Fibroblast of lung (primary cell): ENCODE measurements at places on chromosomes 7 and 10. TPM values are rescaled to one million over a fixed set of nuclear protein-coding genes. Genes with fewer than 3 reads are reported as not detected.

The ALOX5 gene
- total RNA-seq, result not detected in 2 replicates

The SLC26A3 gene
- total RNA-seq, result not detected in 2 replicates

The FAM185A gene
- total RNA-seq, result 8.2 and 9.9 TPM in 2 replicates

The ASAH2 gene
- total RNA-seq, result 0.51 and 0.99 TPM in 2 replicates

The SDK1 gene
- 3.6 and 8.6 TPM in 2 replicates for total RNA-seq

The OPN1SW gene
- not detected in 2 replicates for total RNA-seq

The OIT3 gene
- total RNA-seq, result under 0.01 TPM in 1 of 2 replicates, not detected in the other

The MRC1 gene
- under 0.01 TPM in 1 of 2 replicates, not detected in the other for total RNA-seq

The CELF2 gene
- total RNA-seq, result 18.5 and 25.1 TPM in 2 replicates

The CRTAC1 gene
- total RNA-seq, result not detected in 2 replicates

- DNase-seq, result no peak
Measured at GRCh38 chr10:132441818-132442524, 45.0 kb downstream of the PWWP2B start.

- DNase-seq, result no peak
Measured at GRCh38 chr7:105000927-105001336, 13.1 kb upstream of the KMT2E start.

DNA sequence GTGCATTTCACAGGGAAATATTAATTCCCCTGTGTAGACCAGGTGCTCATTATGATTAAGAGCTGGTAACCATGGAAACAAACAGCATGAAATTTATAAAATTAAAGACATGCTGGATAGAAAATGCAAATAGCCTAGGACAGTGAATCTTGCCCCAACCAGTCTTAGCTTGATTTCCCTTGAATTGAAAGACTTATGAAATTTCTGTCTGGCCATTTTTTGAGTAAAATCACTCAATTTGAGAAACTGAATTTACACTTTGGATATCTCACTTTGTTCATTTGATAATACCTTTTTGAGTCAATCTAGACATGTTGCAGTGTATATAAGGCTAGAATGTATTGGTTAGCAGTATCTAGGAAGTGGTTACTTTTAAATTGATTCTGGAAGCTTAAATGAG, 4.4 kb upstream of the SMIM30 start:
- DNase-seq, result no peak

DNA sequence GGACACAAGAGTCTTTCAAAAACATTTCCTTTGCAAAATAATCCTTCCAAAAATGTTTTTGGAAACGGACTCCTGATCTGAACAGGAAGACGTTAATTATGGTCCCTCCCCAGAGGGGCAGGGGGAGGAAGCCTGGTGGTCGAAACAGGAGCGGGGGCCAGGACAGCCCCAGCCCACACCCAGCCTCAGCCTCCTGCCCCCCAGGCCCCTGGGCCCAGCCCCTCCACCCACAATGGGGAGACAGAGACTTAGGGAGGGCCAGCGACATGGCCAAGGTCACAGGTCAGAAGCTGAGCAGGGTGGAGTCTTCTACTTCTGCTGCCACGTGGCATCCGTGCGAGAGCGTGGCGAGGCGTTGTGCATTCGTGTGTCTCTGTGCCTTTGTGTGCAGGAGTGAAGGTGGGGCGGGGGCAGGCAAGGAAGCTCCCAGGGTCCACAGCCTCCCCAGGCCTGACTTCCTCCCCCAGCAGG, 14.0 kb upstream of the GRIFIN start:
- DNase-seq, result no peak

DNA sequence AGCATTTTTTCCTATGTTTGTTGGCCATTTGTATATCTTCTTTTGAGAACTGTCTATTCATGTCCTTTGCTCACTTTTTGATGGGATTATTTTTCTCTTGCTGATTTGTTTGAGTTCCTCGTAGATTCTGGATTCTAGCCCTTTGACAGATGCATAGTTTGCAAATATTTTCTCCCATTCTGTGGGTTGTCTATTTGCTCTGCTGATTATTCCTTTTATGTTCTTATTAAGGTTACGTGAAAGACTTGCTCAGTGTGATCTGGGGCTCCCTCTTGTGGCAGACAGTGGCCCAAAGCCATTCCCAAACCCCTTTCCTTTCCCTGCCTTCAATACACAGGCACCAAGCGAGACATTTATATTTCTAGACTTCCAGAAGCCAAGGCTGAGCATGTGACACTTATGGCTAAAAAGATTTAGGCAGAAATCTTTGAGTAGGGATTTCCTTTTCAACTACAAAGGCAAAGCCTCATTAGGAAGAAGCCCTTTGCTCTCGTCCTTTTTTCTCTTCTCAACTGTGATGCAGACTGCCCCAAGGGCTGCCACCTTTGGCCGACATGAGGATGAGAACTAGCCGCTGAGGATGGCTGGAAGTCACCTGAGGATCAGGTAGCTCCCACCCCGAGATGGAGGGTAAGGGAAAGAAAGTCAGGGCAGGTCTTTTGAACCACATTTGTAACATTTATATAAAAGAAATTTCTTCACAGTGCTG, 23.6 kb downstream of the ST8SIA6 start:
- peak; percentile 84 for DNase-seq

- no peak for DNase-seq
Measured at GRCh38 chr7:122412441-122412840, 107.9 kb upstream of the FEZF1 start.

DNA sequence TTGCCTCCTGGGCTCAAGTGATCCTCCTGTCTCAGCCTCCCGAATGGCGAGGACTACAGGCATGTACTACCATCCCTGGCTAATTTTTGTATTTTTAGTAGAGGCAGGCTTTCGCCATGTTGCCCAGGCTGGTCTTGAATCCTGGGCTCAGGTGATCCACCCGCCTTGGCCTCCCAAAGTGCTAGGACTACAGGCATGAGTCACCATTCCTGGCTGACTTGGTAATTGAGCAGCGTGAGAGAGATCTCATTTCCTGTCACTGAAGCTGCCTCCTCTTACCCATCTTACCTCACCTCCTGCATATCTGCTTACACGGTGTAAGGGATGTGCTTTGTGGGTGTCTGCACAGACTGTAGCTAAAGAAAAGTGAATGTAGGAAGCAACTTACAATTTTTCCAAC, 9.7 kb downstream of the IFIT3 start:
- DNase-seq, result peak; percentile 25

GRCh38 chr10:126906704-126907422, 1.6 kb downstream of the DOCK1 start:
- no peak for DNase-seq

DNA sequence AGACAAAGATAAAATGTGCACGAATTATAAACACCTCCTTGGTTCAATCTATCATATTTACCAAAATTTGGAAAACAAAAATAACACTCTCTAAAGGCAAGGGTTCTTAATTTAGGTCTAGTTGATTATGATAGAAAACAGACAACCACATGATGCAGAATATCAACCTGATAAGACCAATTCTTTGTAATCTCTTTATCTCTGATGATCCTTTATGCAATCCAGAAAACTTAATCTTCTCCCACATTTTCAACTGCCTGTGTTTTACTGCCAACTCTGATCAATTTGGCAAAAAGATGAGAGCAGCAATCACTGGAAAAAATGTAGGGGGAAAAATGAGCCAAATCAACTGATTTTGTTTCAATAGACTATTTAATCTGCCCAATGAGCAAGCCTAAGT, 148.5 kb downstream of the LRRN3 start:
- no peak for DNase-seq

- peak; percentile 30 for DNase-seq
Measured at GRCh38 chr7:132755538-132756483, 179.5 kb upstream of the PLXNA4 start.

GRCh38 chr10:69480068-69480412, 28.8 kb downstream of the TSPAN15 start:
- no peak for DNase-seq

DNA sequence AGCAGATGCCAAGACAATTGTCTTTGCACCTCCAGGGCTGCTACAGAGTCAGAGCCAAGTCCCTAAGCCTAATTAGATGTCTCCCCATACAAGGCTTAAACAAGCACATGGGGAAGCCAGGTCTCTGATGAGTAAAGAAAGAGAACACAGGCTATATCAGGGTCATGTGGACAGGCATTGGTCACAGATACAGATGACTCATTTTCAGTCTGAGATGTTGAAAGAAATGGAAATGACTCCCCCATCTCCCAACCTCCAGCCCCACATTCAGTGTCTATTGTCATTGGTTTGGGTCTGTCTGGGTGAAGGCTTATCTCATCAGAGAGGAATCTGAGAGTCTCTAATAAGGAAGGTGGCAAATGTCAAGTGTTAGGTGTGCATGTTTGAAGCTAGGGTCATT, 290.1 kb upstream of the KIAA1217 start:
- DNase-seq, result peak; percentile 9

DNA sequence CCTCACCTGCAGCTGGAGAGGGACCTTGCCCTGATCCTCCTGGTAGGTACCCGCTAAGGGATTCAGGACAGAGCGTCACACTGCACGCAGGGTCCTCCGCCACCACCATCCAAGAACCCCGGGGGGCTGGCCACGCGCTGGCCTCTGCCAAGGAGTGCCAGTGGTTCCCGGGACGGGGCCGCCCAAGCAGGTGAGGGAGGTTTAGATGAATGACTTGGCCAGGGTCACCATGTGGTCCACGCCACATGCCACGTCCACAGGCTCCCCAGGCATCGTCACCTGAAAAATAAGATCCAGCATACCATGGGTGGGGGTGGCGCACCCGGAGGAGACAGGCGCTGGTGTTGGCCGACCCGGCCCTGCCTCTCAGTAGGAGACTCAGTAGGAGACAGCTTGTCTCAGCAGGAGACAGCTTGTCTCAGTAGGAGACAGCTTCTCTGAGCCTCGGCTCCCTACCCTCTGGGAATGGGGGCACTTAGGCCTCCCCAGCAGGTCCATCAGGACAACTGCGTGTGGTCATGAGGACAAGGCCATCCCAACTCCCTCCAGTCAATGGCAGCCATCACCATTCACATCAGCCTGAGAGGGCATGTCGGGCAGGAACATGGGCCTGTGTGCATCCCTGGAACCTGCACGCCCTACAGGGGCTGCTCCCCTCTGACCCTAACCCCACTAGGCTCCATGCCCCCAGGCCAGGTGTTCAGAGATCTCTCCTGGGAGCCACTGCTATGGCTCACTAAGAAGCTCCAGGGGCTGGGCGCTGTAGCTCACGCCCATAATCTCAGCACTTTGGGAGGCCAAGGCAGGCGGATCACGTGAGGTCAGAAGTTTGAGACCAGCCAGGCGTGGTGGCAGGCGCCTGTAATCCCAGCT, 30.5 kb downstream of the RCC1L start:
- no peak for DNase-seq

- peak; percentile 68 for DNase-seq
Measured at GRCh38 chr7:92634924-92635519, 44.8 kb upstream of the FAM133B start.

GRCh38 chr7:55190511-55191160, 171.8 kb downstream of the EGFR start:
- DNase-seq, result no peak

DNA sequence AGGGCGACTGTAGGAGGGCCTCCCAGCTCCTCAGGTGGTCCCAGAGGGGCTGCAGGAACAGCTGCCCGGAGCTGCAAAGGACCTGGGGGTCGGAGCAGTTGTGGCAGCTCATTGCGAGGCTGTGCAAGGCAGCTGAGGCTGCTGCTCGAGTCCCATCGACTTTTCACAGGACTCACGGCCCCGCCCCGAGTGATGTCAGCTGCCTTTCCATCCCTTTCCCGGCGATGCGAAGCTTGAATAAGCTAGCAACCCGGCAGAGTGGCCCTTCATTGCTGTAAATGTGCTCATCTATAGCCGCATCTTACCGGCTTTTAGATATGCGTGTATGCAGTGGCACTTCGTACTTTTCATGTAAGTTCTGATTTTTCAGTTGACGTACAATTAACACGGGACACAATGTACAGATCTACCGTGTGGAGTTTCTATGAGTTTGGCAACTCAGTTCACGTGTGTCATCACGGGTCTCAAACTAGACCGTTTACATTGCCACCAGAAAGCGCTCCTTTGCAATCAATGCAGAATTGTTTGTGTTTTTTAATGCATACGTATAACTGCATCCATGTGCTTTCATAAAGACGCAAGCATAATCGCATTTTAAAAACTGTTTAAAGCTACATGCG, at the start of gene CH25H:
Gene CH25H, minus strand, starts transcription at position 137 of the 620 bp plus-strand sequence. Its CDS starts 25 bp downstream, at position 112.
- DNase-seq, result peak; percentile 81

DNA sequence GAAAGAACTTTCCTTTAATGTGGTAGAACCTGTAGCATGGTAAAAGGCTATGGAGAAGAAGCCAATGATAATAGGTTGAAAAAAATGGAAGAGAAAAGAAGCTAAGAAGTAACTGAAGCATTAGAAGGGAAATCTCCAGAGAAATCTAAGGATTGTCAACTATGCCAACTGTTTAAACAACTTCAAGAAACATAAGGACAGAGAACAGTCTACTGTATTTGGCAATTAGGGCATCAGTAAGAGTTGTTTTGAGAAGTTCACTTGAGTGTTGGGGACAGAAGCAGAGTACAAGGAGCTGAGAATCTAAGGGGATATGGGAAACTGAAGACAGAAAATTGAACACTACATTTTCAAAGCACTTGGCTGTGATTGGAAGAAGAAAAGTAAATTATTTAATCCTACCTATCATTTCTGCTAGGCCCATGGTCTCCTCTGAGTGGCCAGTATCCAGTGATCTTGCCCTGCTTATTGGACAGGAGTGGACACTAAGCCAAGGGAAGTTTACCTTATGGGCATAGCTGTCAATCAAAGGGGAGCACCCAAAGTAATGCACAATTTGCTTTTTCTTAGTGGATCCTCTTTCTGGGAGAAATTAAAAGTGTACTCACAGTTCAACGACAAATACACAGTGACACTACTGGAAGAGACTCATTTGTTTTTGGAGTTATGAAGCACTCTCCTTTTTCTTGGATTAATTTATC, 56.4 kb upstream of the CCDC71L start:
- peak; percentile 26 for DNase-seq

GRCh38 chr7:46089281-46089680, 168.2 kb upstream of the IGFBP3 start:
- DNase-seq, result peak; percentile 54

DNA sequence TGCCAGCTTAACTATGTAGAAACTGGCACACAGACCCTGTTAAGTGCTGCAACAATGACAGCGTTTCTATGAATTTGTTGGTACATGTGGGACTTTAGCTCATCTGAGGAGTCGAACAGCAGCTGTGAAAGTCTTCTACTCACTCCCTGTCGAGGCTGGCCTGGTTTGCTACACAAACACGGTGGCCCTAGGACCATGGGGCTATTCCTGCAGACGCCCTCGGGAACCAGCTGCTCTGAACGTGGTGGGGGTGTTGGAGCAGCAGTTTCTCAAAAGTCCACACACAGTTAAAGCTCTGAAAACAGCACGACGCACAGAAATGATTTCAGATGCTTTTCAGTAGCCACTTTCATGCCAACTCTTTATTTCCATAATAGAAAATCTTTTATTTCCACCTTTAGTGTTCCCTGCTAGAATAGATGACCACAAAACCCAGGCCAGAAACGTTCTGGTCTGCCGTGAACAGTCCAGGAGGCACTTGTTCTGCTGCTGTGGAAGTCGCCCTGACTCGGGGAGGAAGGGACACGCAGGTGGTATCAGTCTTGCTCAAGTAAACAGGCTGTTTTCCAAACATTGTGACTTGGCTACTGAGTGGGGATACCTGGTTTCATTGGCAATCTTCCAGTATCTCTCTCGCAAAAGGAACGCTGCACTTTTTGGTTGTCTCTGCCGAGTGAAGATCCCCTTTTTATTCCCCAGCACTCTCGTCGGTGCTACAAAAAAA, 21.5 kb downstream of the GUSB start:
- DNase-seq, result no peak
